Suppressor macrophage treated with lipopolysaccharide for 1 hour (primary cell): ENCODE measurements at places on chromosomes 1 and 21.

DNA sequence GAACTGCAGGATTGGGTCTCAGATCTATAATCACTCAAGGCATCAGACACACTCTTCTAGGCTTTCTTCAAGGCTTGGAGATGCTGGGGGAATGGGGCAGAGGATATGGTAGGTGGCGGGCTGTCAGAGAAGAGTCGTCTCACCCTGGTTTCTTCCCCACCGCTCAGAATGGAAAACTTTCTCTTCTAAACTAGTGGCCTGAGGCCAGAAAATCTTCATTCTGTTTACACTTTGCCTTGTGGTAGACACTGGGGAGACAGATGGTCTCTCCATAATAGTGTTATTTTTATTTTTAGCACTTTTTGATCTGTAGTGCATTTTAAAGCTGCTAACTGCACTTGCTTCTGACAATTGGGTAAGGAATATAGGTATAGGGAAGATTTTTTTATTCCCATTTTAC is 2.6 kb downstream of the PRELP start:
- no peak for DNase-seq

DNA sequence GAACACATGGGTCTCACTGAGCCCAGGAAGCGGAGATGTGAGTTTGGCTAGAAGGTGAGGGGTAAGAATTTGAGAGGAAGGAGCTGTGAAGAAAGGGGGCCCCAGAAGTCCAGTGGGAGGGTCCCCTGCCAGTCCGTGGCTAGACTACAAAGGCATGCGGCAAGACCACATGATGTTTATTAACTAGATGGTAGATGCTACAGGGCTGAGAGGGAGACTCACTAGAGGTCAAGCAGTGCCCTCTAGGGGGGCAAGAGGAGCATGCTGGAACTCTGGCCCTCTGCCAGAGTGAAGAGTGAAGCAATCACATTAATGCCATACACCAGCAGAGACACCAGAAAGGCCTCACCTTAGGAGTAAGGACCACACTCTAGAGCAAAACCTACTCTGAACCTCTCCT is 12.2 kb downstream of the KIAA0319L start:
- DNase-seq = peak; percentile 79

GRCh38 chr1:182795563-182796228 is 6.1 kb downstream of the NPL start:
- DNase-seq = peak; percentile 98

- peak; percentile 21 for DNase-seq
Observed at GRCh38 chr1:16158993-16159831, 3.3 kb upstream of the EPHA2 start.

DNA sequence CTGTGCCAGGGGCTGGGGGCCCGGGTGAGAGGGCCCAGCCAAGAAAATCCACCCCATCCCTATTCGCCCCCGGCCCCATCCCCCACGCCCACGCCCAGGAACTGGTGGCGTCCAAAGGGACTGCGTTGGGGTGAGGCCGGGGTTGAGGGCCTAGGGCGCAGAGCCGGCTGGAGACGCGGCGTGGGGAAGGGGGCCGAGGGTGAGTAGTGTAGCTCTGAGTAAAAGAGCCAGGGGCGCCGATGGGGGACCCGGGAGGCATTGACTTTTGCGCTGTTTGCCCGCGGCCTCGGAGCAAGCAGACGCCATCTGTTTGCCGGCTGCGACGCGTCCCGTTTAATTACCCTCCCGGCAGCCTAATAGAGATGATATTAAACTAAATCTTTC is 3.5 kb upstream of the DMRTA2 start:
- no peak for DNase-seq

- DNase-seq = no peak
Observed at GRCh38 chr1:202713110-202713509, 2.9 kb upstream of the SYT2 start.

- DNase-seq = no peak
Observed at GRCh38 chr1:85734931-85735330, 26.7 kb upstream of the ZNHIT6 start.

DNA sequence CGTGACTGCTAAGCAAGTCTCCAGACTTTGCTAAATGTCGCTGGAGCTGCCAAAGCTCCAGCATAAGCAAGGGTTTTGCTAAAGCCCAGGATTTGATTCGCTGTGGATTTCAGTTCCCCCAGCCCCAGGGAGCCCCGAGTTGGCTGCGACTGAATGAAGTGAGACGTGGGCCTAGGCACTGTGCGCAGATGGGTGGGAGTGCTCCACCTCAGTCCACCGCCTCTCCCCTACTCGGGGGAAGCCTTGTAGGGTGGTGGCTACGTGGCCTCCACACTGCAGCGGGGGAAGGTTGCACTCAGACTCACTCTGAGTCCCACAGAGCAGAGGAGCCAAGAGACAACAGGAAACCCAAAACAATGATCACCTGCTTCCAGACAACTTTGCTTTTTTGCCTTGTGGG is 397.8 kb upstream of the VAMP3 start:
- no peak for DNase-seq

- DNase-seq = peak; percentile 34
Observed at GRCh38 chr1:245154429-245155271, at the start of gene KIF26B. KIF26B (plus strand) TSS chr1:245154985; CDS start chr1:245155425, 440 bp downstream.
